ENCODE measurements at places on chromosomes 16 and 17. TPM values are rescaled to one million over a fixed set of nuclear protein-coding genes. Genes with fewer than 3 reads are reported as not detected.

FOXL1 gene
- not detected for total RNA-seq

EFNB3 gene
- total RNA-seq: not detected

LITAFD gene
- not detected for total RNA-seq

OR1A1 gene
- not detected for total RNA-seq

RPL13 gene
- total RNA-seq: 4,132 TPM

BCL6B gene
- total RNA-seq: 0.56 TPM

TMEM204 gene
- total RNA-seq: not detected

WDR81 gene
- 22.4 TPM for total RNA-seq

SCPEP1 gene
- total RNA-seq: 37.4 TPM

SCARF1 gene
- total RNA-seq: 1.4 TPM

KIF19 gene
- total RNA-seq: not detected

CYGB gene
- not detected for total RNA-seq

NTN1 gene
- total RNA-seq: 0.49 TPM

FOXN1 gene
- total RNA-seq: not detected

TMEM220 gene
- not detected for total RNA-seq

OR2C1 gene
- not detected for total RNA-seq
